ENCODE measurements at places on chromosomes 2 and 18.

DNA sequence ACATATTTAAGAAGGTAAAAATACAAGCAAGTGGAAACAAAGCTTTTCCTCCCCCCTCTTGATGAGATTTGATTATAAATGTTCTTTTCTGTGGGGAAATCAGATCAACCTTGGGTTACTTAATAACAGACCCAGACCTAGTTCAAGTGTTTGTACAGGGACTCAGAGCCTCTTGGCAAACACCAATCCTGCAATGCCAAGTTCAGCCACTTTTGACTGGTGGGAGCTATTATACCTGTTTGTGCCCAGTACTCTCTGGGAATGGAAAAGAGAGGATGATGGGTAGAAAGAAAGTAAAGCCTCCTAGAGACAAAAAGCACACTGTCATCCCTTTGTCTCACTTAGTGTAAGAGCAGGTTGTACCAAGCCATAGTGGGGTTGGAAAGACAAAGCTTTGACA lies 63.8 kb upstream of the EPHA4 start:
- DNase-seq: no peak

GRCh38 chr18:79400091-79400590 lies 4.4 kb downstream of the NFATC1 start:
- no peak for DNase-seq

DNA sequence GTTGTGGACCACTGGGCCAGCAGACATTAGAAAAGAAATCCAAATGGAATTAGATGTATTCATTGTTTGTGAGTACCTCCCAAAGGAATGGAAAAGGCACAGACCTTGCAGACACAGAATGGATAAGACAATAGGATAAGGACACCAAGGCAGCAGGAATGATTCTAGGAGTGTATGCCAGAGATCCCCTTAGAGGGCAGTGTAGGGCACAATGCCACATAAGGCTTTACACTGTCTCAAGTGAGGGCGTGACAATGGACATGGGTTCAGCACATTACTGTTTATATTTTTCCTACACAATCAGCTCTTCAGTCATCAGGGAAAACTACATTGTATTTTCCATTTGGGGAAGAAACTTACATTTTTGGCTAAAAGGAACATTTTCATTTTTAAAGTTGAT lies 250.9 kb downstream of the PTH2R start:
- no peak for DNase-seq

DNA sequence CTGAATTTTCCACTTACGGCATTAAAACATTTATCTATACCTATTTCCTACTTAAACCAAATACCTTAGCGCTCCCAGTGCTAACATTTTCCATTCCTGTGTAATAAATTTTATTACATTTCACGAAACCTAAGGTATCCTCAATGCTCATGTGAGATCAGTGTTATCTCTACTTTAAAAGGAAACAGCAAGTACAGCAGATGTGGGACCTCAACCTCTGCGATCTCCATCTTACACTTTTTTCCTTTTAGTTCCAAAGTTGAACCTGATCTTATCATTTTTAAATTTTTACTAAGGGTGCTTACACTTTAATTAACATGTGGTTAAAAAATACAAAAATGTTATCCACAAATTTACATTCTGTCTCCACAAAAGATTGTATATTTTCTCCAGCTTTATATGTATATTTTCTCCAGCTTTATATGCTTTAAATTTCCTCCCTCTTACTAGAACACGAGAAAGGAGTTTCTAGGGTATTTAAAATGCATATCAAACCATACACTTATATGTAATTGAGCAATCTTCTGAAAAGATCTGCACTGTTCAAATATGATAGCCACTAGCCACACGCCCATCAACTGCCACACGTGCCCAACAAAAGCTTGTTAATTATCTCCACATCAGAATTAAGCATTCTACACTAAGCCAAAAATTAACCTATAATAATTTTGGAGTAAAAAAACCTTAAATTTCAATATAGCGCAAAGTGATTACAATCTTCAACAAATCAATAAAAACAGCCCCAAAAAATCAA lies 38.1 kb downstream of the MBOAT2 start:
- DNase-seq: no peak

- DNase-seq: no peak
Measured at GRCh38 chr2:231378026-231378722, 17.3 kb upstream of the B3GNT7 start.

All from fibroblast of upper back skin (primary cell).